ENCODE measurements at places on chromosomes 2 and 18.

DNA sequence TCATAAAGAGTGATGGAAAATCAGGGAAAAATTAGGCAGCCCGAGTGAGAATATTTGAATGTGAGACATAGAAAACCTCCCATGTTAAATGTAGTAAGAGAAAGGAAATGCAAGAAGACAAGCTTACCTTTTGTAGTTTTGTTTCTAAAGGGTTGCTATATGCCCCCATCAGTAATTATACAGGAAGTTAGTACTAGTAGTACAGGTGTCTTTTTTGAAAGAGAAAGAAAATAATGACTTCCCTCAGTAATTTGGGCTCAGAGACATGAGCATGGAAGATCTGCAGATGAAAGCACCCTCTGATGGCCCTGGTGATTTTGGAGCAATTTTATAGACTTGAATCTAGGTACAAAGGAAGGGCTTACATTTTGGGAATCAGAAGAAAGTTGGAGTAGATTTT is 80.8 kb downstream of the RHBDD1 start:
- DNase-seq = no peak

GRCh38 chr2:949384-950079 is 1.1 kb upstream of the SNTG2 start:
- no peak for DNase-seq

DNA sequence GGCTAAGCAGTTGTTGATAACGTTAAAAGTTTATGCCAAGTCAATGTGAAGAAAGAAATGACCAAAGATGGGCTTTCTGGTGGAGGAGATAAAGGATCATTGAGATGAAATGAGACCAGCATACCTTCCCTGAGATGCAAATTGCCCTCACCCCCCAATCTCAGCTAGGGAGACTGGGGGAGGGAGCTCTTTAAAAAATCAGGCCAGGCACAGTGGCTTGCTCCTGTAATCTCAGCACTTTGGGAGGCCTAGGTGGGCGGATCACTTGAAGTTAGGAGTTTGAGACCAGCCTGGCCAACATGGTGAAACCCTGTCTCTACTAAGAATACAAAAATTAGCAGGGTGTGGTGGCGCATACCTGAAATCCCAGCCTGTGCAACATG is 30.9 kb upstream of the KCMF1 start:
- DNase-seq = no peak

- DNase-seq = no peak
These were observed 103.9 kb upstream of the COL3A1 start for GRCh38 chr2:188870289-188870688.

DNA sequence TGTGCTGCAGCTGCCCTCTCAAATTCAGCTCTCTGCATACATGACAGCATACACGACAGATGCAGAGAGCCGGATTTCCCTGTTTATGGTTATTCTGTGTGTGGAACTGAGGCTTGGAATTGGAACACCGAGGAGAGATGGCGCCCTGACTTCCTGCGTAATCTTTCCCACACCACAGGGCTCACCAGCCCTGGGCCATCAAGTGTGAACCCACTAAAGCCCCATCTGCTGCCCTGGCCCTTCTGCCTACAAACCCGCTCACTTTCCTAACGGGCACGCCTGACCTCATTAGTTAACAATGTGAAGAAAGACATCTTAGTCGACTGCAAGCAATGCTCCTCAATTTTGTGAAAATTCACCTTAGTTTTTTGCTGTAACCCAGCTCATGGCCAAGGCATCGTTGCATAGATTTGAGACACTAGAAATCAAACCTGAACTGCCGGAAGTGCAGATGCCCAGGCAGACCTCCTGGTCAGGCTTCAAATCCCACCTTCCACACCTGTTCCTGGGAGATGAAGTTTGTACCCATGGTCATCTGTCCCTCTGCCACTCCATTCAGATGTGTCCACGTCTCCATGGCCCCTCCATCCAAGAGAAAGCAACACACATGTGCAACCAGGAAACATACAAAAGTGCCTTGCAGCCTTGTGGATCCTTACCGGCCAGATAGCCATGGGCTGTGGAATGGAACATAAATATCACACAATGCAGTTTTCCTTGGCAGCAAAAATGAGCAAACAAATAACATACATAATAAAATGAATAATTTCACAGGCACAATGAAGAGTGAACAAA is 5.0 kb upstream of the CIDEA start:
- DNase-seq = no peak

DNA sequence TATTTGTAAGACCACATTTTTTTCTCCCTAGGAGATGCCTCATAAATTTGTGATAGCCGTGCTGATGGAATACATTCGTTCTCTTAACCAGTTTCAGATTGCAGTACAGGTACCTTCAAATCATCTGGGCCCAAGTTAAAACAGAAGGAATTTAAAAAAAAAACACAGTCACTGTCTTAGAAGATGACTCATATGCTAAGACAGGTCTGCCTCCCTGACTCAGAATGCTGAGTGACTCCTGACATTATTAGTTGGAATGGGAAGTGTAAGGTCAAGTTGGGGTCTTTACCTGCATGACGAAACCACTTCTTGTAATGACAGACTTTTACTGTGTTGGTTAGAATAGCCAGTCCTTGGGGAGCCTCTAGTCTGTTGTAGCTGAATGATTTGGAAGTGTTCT is 26.3 kb downstream of the RMC1 start:
- no peak for DNase-seq
